ENCODE measurements at places on chromosomes 4 and X.
A peak's percentile ranks its signal among the peaks of the same experiment; 100 is the strongest.

GRCh38 chr4:76896614-76897535 is 1.1 kb downstream of the SOWAHB start:
- H3K36me3 ChIP-seq = no peaks in the 10 kb centered on the region
- peaks cover 54% of the 10 kb centered on the region for H3K27me3 ChIP-seq
- H3K4me3 ChIP-seq = peak overlapping the region; percentile 9
- peak; percentile 27 for DNase-seq

DNA sequence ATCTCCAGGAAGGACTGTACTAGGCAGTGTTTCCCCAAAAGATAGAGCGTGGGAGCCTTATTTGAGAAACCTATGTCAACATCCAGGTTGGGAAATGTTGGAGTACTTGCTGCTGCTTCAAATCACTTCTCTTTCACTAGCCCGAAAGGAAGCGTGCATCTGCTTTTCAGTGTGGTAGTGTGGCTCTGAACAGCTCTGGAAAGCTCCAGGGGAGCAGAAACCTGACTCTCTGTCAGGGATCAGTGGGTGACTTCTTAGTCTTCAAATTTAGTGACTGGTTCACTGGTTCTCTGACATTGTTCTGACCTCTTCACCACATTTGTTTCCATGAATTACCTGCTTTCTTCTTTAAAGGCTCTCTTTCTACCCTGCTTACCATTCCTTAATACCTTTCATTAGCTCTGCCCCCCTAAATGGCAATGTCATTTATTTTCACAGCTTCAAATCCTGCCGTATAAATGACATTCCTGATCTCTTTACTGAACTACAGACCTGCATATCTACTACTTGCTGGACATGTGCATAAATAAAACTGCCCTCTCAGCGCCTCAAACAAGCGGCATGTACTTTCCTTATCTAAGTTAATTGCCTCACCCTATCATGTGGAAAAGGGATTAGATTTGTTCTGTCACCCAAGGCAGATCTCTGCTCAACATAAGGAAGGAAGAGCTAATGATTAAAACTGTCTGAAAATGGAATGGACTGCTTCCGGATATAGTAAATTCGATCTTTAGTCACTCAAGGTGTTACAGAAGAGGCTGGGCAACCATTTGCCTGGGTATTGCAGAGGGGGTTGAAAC is 37.0 kb downstream of the DLG3 start:
- no peak overlapping the region for H3K4me3 ChIP-seq
- H3K4me1 ChIP-seq = peaks cover 4% of the 10 kb centered on the region
- no peak for DNase-seq
- H3K36me3 ChIP-seq = peaks cover 10% of the 10 kb centered on the region

- no peak overlapping the region for H3K27ac ChIP-seq
- no peaks in the 10 kb centered on the region for H3K27me3 ChIP-seq
- no peak overlapping the region for H3K4me3 ChIP-seq
- no peak for DNase-seq
Measured at GRCh38 chrX:148567779-148568178, 67.4 kb downstream of the AFF2 start.

- peaks cover 44% of the 10 kb centered on the region for H3K4me1 ChIP-seq
- peaks cover 45% of the 10 kb centered on the region for H3K36me3 ChIP-seq
- no peak overlapping the region for H3K27ac ChIP-seq
- no peak overlapping the region for H3K4me3 ChIP-seq
Measured at GRCh38 chrX:2642146-2642545, 48.9 kb upstream of the CD99 start.

- H3K4me3 ChIP-seq = peak within 1 kb of the TSS; percentile 59
- DNase-seq = no peak
Measured at GRCh38 chr4:104494822-104495559, at the start of gene CXXC4. Gene CXXC4, minus strand, starts transcription at chr4:104494894. Its CDS starts 3,092 bp downstream, at chr4:104491802.

- no peaks in the 10 kb centered on the region for H3K36me3 ChIP-seq
- H3K27me3 ChIP-seq = no peaks in the 10 kb centered on the region
- H3K27ac ChIP-seq = no peak overlapping the region
- H3K4me3 ChIP-seq = no peak overlapping the region
Measured at GRCh38 chr4:139227729-139228404, 50.8 kb upstream of the ELF2 start.

DNA sequence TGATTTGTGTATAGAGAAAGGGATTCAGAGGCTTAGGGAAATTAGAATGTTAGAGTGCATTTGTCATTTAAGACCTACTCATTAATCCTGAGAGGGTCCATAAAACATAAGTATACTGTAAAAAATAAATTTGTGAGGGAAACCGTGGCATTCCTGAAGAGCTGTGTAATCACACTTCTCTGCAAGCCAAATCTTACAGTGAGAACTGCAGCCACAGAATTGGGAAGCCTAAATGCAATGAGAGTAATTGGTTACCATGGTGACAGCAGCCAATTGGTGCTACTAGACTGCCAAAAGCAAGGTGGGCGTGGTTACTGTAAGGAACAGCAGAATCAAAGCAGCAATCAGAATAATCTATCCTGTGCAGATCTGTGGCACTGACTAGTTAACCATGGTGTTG is 345.2 kb upstream of the GRID2 start:
- no peak overlapping the region for H3K27ac ChIP-seq
- no peaks in the 10 kb centered on the region for H3K36me3 ChIP-seq
- DNase-seq = no peak
- no peak overlapping the region for H3K4me3 ChIP-seq
- no peaks in the 10 kb centered on the region for H3K27me3 ChIP-seq

GRCh38 chr4:113052379-113052951 is 3.0 kb downstream of the ANK2 start:
- H3K4me3 ChIP-seq = no peak overlapping the region
- DNase-seq = no peak
- no peaks in the 10 kb centered on the region for H3K36me3 ChIP-seq
- H3K4me1 ChIP-seq = peaks cover 2% of the 10 kb centered on the region

DNA sequence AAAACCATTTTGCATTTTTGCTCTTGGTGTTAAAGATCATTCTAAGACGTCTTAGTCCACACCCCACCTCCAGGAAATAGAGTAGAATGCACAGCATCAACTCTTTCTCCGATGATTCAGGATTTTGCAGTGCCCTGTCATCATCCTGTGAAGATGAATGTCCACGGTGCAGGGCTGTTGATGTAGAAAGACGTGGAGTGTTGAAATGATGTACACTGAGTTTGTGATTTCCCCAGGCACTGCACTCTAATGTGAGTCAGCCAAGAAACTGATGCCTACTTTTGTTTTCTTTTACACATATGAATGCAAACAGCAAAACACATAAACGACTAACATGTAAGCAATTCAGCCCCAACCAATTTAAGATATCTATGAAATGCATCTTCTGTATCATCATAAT is 10.5 kb downstream of the LGI2 start:
- no peak for DNase-seq
- H3K36me3 ChIP-seq = no peaks in the 10 kb centered on the region
- peaks cover 6% of the 10 kb centered on the region for H3K27me3 ChIP-seq
- H3K4me1 ChIP-seq = no peaks in the 10 kb centered on the region

DNA sequence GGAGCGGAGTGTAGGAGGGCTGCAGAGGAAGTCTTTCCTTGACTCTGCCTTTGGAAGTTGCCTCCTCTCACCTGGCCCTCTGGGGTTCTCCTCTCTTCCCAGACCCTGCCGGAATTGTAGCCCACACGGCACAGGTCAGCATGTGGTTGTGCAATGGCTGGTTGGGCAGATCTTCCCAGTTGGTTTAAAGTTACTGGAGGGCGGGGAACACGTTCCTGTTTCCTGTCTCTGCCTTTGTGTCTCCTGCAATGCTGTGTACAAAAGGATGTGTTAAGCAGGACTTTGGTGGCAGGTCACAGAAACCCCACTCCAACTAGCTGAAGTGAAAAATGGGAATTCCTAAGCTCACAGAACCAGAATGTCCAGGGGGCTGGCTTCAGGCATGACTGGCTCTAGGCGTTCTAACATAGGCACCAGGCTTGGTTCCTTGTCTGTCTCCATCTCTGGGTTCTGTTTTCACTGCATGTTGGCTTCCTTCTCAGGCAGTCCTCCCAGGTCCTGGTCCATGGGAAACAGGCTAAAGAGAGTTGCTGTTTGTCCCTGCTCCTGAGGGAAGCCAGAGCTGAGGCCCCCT is 19.9 kb downstream of the SORCS2 start:
- no peak overlapping the region for H3K27ac ChIP-seq
- no peaks in the 10 kb centered on the region for H3K4me1 ChIP-seq
- no peak for DNase-seq

DNA sequence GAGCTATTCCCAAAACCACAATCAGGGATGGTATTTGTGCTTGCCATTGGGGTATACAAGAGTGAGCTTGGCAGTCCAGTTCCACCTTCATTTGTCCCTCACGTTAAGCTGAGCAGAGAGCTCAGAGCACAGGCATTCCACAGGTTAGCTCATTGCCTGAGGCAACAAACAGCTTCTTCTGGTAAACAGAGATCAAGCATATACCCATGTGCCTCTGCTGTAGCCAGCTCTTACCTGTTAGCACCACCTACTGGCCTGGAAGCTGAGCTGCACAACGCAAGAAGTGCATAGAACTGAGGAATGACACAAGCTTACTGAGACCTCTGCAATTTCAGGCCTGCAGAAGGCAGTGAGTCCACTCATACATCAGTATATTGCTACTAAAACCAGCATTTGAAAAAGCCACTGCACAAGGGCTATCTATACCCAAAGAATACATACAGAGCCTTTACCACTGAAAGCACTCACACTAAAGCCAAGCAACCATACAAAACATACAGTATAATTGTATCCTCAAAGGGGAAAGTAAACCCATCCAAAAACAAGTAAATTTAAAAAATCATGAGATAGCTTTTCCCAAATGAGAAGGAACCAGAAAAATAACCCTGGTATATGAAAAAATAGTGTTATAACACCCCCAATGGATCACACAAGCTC is 258.3 kb upstream of the GABRA2 start:
- H3K36me3 ChIP-seq = no peaks in the 10 kb centered on the region
- no peak for DNase-seq
- no peaks in the 10 kb centered on the region for H3K4me1 ChIP-seq
- H3K27me3 ChIP-seq = no peaks in the 10 kb centered on the region
- no peak overlapping the region for H3K27ac ChIP-seq

DNA sequence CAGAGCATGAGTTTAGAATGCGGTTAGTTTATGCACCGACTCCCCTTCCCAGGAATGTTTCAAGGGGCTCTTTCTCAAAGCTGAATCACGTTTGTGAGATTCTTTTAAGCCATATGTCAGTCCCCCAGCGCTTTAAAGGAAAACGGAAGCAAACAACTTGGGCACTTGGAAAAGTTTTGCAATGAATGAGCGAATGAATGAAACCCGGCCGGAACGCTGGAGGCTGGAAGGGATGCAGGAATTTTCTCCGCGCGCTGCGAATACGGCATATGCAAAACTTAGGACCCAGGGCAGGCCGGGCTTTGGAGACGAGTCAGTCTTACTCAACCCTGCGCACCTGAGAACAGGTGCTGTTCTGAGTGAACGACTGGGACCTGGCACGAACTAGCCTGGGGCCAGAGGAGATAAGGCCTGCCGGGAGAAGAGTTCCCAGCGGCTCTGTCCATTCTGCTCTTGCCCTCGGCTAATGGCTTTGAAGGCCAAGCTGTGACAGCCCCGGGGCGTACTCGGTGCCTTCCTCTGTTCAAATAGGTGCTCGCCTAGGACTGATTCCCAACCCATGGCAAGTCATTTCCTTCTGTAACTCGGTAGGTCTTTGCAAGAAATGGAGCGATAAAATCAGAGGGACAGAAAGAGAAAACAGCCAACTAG is 743 bp upstream of the NRK start:
- H3K27me3 ChIP-seq = peaks cover 9% of the 10 kb centered on the region
- H3K27ac ChIP-seq = no peak overlapping the region
- H3K4me1 ChIP-seq = no peaks in the 10 kb centered on the region
- DNase-seq = no peak
- no peak overlapping the region for H3K4me3 ChIP-seq

GRCh38 chr4:69116645-69117321 is 20.5 kb downstream of the UGT2B7 start:
- H3K27me3 ChIP-seq = no peaks in the 10 kb centered on the region
- H3K4me1 ChIP-seq = no peaks in the 10 kb centered on the region
- H3K4me3 ChIP-seq = no peak overlapping the region
- no peak overlapping the region for H3K27ac ChIP-seq
- H3K36me3 ChIP-seq = no peaks in the 10 kb centered on the region

GRCh38 chr4:12703036-12703435 is 781.1 kb downstream of the RAB28 start:
- no peak for DNase-seq
- H3K27me3 ChIP-seq = no peaks in the 10 kb centered on the region
- no peak overlapping the region for H3K4me3 ChIP-seq

DNA sequence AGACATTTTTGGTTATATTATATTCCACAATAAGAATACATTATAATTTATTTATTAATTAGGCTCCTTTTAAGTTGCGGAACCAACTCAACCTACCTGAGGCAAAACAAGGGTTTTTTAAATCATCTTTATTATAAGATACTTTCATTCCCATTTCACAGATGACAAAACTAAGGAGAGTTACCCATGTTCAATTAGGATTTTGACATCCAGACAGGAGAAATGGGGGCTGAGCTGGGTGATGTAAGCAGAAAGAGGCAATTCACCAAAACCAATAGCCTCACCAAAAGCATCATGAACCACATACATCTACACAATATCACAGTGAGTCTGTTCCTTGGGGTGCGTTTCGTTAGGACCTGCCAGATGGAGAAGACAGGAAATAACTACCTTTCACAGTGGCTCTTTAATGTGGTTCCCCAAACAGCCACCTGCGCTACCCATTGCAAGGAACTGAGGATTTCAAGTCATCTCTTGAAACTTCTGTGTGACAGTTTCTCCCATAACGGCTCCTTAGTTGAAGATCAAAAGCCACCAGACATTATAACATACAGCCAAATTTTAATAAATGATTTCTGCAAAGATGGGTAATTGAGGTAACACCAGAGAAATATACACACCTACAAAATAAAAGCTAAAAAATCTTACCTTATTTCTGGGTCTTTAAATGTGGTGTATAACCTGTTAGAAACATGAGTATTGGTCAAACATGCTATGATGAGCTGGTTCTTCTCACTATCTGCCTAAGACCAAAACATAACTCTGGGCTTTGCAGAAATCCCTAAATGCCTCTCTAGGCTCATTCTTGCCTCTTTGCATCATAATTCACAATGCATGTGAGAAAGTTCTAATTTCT is 190.6 kb upstream of the LEF1 start:
- peak overlapping the region; percentile 58 for H3K27ac ChIP-seq
- H3K27me3 ChIP-seq = peaks cover 21% of the 10 kb centered on the region
- H3K4me3 ChIP-seq = peak overlapping the region; percentile 9
- H3K36me3 ChIP-seq = no peaks in the 10 kb centered on the region
- peak; percentile 77 for DNase-seq

- H3K27me3 ChIP-seq = peaks cover 1% of the 10 kb centered on the region
- no peaks in the 10 kb centered on the region for H3K4me1 ChIP-seq
- no peak for DNase-seq
Measured at GRCh38 chrX:149849787-149850186, 31.2 kb upstream of the MAGEA8 start.
